ENCODE measurements at places on chromosomes 3 and 15.

- DNase-seq = no peak
Measured at GRCh38 chr3:46321461-46322104, 32.3 kb upstream of the CCR2 start.

- DNase-seq = no peak
Measured at GRCh38 chr3:152318512-152318911, 49.8 kb downstream of the MBNL1 start.

- DNase-seq = no peak
Measured at GRCh38 chr15:47726399-47726823, 9.1 kb downstream of the SEMA6D start.

DNA sequence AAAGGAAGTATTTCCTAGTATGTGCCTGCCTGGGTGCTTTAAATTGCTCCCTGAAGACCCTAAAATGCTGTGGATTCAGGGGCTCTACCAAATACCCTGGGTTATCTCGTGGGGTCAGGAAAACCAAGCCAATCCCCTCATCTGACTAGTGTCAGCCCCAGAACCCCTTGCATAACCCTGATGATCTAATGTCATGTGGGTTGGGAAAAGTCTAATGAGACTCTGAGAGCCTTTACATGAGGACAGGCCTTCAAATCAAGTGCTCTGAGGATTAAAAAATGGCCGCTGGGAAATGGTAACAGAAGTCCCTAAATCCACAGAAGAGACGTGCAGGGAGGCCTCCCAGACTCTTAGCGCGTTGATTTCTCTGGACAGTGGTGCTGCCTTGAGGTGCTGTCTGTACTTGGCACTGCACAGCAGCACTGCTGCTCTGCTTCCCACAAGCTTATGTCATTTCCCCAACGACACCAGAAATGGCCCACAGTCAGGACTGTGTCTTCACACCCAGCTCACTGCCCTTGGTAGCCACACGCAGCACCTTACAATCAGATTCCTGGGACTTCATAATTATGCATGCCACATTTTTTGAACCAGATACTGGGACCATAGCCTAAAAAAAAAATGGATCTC lies 16.6 kb downstream of the EIF4E3 start:
- no peak for DNase-seq

GRCh38 chr15:39320886-39321285 lies 260.0 kb upstream of the THBS1 start:
- no peak for DNase-seq

GRCh38 chr15:31848621-31849020 lies 181.7 kb upstream of the CHRNA7 start:
- DNase-seq = no peak

- DNase-seq = no peak
Measured at GRCh38 chr15:48595981-48596380, 49.5 kb downstream of the FBN1 start.

DNA sequence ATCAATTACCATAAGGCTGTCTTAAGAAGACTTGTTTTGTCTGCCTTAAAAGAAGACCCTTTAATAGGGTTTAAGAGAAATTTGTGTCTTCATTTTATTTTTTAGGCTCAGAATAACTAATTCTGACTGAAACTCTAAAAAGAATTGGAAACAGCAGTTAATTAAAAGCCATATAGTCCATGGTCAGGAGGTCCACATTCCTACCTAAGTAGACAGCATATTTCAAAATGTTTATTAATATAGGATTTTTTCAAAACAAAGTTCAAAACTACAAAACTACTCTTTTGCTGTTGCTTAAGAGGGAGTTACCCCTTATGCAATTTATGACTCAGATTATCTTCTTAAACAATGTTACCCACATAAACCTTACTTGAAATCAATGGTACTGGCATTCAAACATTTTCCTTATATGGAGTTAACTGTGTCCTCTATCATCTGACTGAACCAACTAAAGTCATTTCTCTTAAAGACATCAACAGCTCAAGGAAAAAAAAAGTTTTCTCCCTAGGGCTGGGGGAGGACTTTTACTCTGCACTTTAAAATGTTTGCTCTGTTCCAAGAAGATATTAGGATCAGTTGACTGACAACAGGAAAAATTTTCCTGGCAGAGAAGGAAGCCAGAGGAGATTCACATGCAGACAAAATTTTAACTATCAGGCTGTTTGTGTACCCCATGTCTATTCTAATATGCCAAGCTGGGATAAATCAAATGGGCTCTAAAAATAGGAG lies 56.8 kb upstream of the NANOGP8 start:
- DNase-seq = no peak

GRCh38 chr3:128072454-128073184 lies 20.4 kb downstream of the SEC61A1 start:
- no peak for DNase-seq

GRCh38 chr3:12948371-12948770 lies 107.0 kb upstream of the RPL32 start:
- DNase-seq = no peak

- no peak for DNase-seq
Measured at GRCh38 chr3:38015485-38015884, 14.0 kb downstream of the PLCD1 start.

DNA sequence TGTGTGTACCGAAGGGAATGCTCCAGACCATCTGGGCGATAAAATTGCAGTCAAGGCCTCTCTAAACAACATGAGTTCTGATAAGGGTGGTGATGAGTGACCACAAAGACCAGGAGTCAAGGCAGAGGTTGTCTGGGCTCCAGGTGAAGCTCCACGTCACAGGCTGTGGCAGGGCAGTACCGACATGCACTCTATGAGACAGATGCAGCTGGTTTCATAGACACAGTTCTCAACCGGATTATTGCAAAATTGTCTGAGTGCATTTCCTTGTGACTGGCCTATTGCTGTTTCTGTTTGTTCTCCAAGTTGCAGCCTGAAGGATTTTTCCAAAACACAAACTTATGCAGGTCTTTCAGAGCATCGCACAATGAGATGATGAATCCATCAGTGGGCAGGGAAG lies 157.5 kb upstream of the HES1 start:
- no peak for DNase-seq

DNA sequence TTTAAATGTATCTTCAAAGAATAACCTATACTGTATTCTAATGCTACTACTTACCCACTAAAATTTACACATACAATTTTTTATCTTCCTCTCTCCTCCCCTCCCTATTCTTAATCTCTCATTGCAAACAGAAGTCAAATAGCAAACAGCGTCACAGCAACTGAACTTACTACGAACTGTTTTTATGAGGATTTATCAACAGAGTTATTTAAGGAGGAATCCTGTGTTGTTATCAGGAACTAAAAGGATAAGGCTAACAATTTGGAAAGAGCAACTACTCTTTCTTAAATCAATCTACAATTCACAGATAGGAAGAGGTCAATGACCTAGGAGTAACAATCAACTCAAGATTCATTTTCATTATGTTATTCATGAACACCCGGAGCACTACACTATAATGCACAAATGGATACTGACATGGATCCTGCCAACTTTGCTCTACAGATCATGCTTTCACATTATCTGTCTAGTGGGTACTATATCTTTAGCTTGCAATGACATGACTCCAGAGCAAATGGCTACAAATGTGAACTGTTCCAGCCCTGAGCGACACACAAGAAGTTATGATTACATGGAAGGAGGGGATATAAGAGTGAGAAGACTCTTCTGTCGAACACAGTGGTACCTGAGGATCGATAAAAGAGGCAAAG lies 984 bp downstream of the FGF7 start:
- DNase-seq = no peak

DNA sequence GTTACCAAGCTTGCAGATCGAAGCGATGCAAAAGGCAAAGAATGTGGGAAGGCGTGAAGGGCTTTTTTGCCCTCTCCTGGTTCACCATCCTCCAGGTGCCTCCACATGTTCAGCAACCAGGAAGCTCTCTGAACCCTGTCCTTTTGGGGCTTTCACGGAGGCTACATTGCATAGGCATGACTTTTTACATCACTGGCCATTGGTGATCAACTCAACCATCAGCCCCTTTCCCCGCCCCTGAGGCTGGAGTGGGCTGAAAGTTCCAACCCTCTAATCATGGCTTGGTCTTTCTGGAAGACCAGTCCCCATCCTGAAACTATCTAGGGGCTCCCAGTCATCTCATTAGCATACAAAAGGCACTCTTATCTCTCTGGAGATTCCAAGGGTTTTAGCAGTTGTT lies 52.6 kb downstream of the UACA start:
- no peak for DNase-seq

GRCh38 chr15:82005239-82005638 lies 40.6 kb downstream of the MEX3B start:
- no peak for DNase-seq

DNA sequence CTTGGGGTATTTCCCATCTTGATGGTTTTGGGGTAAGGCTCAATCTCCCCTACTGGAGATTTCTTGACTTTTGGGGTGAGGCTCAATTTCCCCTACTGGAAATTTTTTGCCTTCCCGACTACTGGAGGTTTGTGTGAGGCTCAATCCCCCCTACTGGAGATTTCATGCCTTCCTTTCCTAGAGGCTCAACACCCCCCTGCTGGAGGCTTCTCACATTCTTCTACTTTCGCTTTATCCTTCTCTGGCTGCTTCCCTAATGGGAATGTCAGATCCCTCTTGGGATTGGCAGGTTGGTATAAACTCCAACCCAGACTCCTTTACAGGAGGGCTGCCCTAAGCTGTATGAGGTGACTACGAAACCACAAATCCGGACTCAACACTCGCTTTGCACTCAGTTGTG lies 49.2 kb downstream of the KATNBL1 start:
- DNase-seq = no peak

DNA sequence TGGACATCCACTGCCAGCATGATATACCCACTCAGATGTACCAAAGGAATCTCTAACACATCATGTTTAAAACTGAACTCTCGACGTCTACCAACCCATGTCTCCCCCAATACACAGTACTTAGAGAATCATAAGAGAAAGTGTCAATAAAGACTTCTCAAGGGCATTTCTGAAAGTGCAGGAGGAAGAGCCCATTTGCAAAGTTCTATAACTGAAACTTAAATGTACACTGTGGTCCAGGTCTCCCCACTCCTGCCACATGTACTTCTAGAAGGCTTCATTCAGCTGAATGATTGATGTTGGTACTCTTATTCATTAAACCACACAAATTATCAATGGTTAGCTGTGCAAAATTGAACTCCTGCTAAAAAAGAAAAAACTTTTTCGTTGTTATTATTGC lies 31.8 kb downstream of the HERC1 start:
- DNase-seq = no peak

- peak; percentile 34 for DNase-seq
Measured at GRCh38 chr3:46915297-46915822, 37.8 kb downstream of the PTH1R start.

GRCh38 chr3:150913133-150913922 lies 8.1 kb upstream of the MINDY4B start:
- DNase-seq = no peak

GRCh38 chr3:197801891-197802778 lies 11.1 kb downstream of the LRCH3 start:
- DNase-seq = no peak

DNA sequence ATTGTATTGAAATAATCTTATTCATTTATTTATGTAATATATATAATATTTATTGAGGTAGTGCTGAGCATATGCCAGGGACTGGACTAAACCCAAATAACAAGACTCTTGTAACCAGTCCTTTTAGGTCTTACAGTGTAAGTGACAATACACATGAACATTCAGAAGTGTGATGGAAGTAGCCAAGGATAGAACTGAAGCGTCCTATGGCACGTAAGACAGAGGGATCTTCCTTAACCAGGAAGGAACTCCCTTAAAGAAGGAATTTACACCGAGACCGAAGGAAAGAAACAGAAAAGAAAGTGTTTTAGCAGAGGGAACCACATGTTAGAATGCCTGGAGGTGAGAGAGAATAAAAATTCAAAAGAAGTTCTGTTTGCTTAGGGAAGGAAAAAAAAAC lies 23.6 kb upstream of the CLDN1 start:
- DNase-seq = no peak

GRCh38 chr3:33833408-33834095 lies 35.1 kb downstream of the PDCD6IP start:
- DNase-seq = no peak

DNA sequence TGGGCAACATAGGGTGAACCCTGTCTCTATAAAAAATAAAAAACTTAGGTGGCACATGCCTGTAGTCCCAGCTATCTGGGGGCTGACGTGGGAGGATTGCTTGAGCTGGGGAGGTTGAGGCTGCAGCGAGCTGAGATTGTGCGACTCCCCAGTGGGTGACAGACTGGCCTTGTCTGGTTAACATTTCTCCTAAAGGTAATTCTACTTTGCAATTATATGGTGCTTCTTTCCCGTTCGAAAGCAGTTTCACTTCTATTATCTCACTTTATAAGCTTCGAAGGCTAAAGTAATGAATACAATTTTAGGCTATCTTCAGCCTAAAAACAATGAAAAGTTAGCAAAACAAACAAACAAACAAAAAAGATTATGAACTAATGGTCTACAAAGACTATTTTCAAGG lies 35.3 kb downstream of the COMMD2 start:
- DNase-seq = no peak

DNA sequence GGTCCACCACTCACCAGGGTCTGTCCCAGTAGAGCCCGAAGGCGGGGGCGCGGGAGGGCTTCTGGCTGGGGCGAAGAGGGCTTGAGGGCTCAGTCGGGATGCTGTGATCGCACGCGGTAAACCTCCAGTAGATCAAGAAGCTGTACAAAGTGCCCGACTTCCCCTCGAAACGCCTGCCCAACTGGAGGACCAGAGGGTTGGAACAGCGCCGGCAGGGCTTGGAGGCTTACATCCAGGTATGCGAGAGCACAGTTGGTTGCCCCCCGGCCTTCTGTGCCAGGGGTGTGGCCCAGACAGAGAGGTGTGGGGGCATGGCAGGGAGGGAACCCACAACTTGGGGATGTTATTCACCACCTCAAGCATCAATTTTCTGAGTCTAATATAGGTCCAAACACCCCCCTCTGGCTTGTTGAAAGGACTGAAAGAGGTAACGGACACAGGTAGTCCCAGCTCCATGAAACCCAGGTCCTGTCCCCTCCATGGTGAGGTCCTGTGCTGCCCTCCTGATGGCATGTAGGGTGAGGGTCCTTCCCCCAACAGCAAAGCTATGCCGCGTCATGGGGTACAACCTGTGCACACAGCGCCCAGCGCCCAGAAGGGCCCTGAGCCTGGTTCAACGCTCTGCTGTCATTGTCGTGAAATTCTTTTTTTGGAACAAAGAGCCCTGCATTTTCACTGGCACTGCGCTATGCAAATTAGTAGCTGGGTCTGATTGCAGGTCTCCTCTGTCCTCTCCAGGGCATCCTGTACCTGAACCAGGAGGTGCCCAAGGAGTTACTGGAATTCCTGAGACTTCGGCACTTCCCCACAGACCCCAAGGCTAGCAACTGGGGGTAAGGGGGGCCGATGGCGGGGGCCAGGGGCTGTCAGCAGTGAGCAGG lies 1.2 kb downstream of the SNX22 start:
- peak; percentile 42 for DNase-seq

GRCh38 chr3:194084284-194084683 lies 51.7 kb upstream of the HES1 start:
- no peak for DNase-seq

- no peak for DNase-seq
Measured at GRCh38 chr3:139718415-139718814, 40.6 kb upstream of the NMNAT3 start.

GRCh38 chr3:190012784-190013183 lies 107.9 kb downstream of the P3H2 start:
- no peak for DNase-seq

- DNase-seq = no peak
Measured at GRCh38 chr3:133443649-133444422, 44.0 kb downstream of the BFSP2 start.

GRCh38 chr15:90840157-90840855 lies 28.1 kb upstream of the FURIN start:
- DNase-seq = no peak

GRCh38 chr15:33822479-33822878 lies 145.8 kb upstream of the CHRM5 start:
- no peak for DNase-seq

GRCh38 chr3:31750341-31750740 lies 217.6 kb downstream of the STT3B start:
- no peak for DNase-seq
